ENCODE measurements at places on chromosomes 3 and 15. TPM values are rescaled to one million over a fixed set of nuclear protein-coding genes. Genes with fewer than 3 reads are reported as not detected.

Gene NDN
- total RNA-seq: 0.08 TPM

Gene LTF
- total RNA-seq: not detected

Gene RPL35A
- 1,089 TPM for total RNA-seq

Gene RYR3
- total RNA-seq: 0.05 TPM

Gene TMEM89
- not detected for total RNA-seq

Gene ARHGEF26
- 5.5 TPM for total RNA-seq

Gene UROC1
- total RNA-seq: not detected

Gene ALDH1A2
- total RNA-seq: 0.19 TPM

Gene ACKR2
- 0.07 TPM for total RNA-seq

Gene PIGZ
- total RNA-seq: 1.6 TPM

Gene PLA2G4E
- not detected for total RNA-seq

Gene RPL14
- total RNA-seq: 664 TPM

Gene LRTM1
- total RNA-seq: not detected

Gene TBC1D23
- total RNA-seq: 15.1 TPM

Gene MED12L
- total RNA-seq: 0.61 TPM

Gene FMN1
- 0.37 TPM for total RNA-seq

Gene TICRR
- total RNA-seq: 14.0 TPM

Gene WHAMM
- total RNA-seq: 7.5 TPM

Gene PCCB
- 28.3 TPM for total RNA-seq

Gene EXD1
- not detected for total RNA-seq

Gene SNTN
- not detected for total RNA-seq

Gene CACNA2D2
- 0.28 TPM for total RNA-seq

Gene ZNF502
- total RNA-seq: 1.7 TPM

Gene TRPM1
- not detected for total RNA-seq

Gene HGD
- total RNA-seq: 17.6 TPM

Gene ASB14
- total RNA-seq: not detected

Gene ST6GAL1
- total RNA-seq: 3.2 TPM

Gene TRH
- total RNA-seq: not detected

Gene KIF15
- total RNA-seq: 8.9 TPM

Gene CCDC14
- total RNA-seq: 17.1 TPM

Gene H1-8
- total RNA-seq: not detected

Gene SLC6A11
- 0.03 TPM for total RNA-seq

Gene ONECUT1
- 0.25 TPM for total RNA-seq

Gene PGBD4
- total RNA-seq: 1.1 TPM

Gene SERINC4
- total RNA-seq: 0.05 TPM

Gene APOD
- total RNA-seq: 0.72 TPM

Gene DNAH12
- total RNA-seq: 0.19 TPM

Gene MYLK
- 15.6 TPM for total RNA-seq

Gene TUSC2
- total RNA-seq: 35.7 TPM

Gene P2RY1
- total RNA-seq: 0.36 TPM

Gene KPNA4
- total RNA-seq: 32.9 TPM

Gene CMTM8
- 10.5 TPM for total RNA-seq

Gene TMEM207
- not detected for total RNA-seq

Gene ALG1L2
- total RNA-seq: not detected

Gene NANOGP8
- total RNA-seq: not detected

Gene RETNLB
- total RNA-seq: not detected

Gene ANKUB1
- not detected for total RNA-seq

Gene RASGRF1
- 0.42 TPM for total RNA-seq

Gene CDHR4
- 0.53 TPM for total RNA-seq

Gene NGLY1
- total RNA-seq: 19.1 TPM

Gene OR5AC2
- total RNA-seq: not detected

Gene VIPR1
- 0.58 TPM for total RNA-seq

Gene INSYN1
- total RNA-seq: 2.1 TPM

Gene ATP13A5
- not detected for total RNA-seq

Data from A549 treated with CpdA at 1 μM for 4 hours (cell line).